ENCODE measurements at places on chromosomes 6 and 20. TPM values are rescaled to one million over a fixed set of nuclear protein-coding genes. Genes with fewer than 3 reads are reported as not detected.

DNA sequence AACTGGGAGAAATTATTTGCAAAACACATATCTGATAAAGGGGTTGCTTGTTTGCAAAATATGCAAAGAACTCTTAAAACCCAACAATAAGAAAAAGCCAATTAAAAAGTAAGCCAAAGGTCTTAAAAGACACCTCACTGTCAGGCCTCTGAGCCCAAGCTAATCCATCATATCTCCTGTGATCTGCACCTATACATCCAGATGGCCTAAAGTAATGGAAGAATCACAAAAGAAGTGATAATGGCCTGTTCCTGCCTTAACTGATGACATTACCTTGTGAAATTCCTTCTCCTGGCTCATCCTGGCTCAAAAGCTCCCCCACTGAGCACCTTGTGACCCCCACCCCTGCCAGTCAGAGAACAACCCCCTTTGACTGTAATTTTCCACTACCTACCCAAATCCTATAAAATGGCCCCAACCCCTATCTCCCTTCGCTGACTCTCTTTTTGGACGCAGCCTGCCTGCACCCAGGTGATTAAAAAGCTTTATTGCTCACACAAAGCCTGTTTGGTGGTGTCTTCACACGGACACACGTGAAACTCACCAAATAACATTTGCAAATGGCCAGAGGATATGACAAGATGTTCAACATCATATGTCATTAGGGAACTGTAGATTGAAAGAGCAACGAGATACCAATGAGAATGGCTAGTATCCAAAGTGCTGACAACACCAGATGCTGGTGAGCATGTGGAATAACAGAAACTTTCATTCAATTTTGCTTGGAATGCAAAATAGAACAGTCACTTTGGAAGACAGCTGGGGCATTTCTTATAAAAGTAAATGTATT is 565.0 kb upstream of the ADGRB3 start:
- no peak for DNase-seq

DNA sequence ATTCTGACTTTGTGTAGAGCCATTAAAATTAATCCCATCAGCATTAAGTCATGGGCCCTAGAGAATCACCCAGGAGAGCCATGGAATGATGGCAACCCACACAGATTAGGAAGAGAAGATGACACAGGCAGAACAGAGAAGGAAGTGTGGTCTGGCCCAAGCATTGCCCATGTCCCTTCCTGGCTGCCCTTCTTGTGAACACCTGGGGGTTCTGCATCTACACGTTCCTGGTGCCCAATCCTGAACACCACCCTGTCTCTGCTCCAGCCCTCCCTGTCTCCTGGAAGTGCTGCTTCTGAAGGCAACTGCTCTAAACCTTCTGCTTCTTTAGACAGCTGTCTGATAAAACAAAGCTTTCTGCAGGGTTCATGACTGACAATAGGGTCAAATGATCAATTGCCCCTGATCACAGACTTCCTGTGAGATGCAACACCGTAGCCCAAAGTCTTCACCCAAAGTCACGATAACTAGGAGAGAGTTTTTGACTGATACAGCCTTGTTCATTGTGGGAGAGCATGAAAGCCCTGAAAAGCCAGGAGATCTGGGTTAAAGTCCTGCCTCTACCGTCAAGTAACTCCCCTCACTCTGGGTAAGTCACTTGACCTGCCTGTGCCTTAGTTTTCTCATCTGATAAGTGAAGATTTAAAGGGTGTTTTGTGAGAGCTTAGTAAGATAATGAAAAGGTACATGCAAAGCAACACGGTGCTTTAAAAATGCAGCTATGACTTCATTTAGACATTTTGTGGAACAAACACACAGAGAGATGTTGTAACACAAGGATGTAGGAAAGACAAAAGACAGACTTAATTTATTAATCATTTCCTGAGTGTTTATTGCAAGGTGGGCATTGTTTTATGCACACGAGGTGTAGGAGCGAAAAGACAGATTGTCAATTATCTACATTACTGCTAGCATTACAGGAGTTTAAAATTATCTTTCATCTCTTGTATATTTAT is 291.2 kb upstream of the STXBP5 start:
- DNase-seq: no peak

Gene OPRL1
- 0.50 TPM for total RNA-seq

GRCh38 chr6:146543211-146543939 is at the start of gene RAB32:
RAB32 (plus strand) TSS chr6:146543833; CDS start chr6:146543872, 39 bp downstream.
- peak; percentile 86 for DNase-seq

- no peak for DNase-seq
Observed at GRCh38 chr20:63311833-63312243, 18.9 kb downstream of the COL20A1 start.

- DNase-seq: no peak
Observed at GRCh38 chr20:50992733-50993457, 30.0 kb downstream of the KCNG1 start.

DNA sequence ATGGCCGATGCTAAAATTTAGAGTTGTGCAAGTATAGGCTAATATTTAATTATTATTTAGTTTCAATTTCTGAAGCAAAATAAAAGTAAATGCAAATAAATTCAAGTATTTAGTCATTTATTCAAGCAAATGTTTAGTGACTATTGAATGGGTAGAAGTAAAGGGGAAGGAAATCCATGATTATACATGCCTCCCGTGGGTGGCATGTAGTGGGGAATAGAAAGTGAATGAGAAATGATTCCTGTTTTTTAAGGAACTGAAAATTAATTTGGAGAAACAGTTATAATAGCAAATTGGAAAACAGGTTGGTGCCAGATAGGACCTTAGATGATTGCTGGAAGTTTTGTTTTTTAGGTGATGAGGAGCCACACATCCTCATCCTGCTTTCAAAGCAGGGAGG is 35.4 kb downstream of the FAM229B start:
- no peak for DNase-seq

- DNase-seq: no peak
Observed at GRCh38 chr20:10842116-10842515, 168.3 kb upstream of the JAG1 start.

DNA sequence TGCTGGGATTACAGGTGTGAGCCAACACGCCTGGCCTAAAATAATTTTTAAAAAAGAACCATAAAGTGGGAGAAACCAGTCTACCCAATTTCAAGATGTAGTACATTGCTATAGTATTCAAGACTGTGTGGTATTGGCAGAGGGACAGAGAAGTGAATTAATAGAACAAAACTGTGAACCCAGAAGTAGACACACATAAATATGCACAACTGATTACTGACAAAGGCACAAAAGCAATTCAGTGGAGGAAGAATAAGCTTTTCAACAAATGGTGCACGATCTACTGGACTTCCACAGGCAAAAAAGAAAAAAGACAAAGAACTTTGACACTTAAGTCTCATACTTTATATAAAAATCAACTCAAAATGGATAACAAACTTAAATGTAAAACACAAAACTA is 15.5 kb downstream of the ZBTB2 start:
- no peak for DNase-seq

DNA sequence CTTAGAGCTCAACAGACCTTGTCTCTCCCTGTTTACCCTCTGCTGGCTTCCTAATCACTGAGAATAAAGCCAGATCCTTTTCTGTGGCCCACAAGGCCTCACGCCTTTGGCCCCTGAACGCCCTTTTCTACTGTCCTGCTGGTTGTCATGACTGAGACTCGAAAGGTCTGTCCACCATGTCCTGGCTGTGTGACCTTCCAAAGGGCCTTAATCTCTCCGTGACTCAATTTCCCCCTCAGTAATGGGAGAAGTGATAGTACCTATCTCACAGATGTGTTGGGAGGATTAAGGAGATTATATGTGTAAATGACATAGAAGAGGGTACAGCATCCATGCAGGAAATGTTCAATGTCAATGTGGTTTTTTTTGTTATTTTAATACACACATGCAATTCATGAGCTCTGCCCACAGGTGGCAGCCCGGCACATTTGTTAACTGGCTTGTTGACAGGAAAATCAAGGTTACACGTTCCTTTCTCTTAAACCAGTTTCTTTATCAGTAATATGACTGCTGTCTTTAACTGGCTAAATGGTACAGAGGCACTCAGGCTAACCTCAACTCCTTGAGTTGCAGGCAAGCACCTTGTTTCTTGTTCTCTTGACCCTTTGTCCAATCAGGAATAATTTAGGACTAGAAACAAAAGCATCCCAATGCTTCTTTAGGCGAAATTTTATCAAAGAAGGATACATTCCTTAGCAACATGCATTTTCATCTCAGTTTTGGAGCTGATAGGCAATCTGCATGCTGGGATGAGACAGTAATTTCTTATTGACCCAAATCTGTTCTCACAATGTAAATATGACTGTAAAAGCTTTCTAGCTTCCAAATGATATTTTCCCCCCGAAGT is 16.6 kb downstream of the SLC22A1 start:
- DNase-seq: no peak

DNA sequence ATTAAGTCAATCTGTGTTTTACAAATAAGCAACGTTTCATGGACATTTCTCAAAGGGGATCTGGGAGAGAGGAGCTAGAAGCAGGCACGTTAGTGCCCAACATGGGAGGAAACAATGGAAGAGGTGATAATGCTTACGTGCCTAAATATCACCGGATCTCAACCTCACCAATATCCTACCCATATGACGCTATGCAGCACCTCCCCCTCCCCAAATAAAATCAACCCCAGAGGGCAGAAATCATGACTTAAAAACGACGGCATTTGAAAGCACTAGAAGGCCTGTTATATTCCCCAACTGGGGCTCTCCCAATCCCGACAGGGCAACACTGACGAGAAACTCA is 425 bp downstream of the HBS1L start:
- DNase-seq: no peak

GRCh38 chr6:82738773-82739172 is 326.9 kb downstream of the UBE3D start:
- no peak for DNase-seq

DNA sequence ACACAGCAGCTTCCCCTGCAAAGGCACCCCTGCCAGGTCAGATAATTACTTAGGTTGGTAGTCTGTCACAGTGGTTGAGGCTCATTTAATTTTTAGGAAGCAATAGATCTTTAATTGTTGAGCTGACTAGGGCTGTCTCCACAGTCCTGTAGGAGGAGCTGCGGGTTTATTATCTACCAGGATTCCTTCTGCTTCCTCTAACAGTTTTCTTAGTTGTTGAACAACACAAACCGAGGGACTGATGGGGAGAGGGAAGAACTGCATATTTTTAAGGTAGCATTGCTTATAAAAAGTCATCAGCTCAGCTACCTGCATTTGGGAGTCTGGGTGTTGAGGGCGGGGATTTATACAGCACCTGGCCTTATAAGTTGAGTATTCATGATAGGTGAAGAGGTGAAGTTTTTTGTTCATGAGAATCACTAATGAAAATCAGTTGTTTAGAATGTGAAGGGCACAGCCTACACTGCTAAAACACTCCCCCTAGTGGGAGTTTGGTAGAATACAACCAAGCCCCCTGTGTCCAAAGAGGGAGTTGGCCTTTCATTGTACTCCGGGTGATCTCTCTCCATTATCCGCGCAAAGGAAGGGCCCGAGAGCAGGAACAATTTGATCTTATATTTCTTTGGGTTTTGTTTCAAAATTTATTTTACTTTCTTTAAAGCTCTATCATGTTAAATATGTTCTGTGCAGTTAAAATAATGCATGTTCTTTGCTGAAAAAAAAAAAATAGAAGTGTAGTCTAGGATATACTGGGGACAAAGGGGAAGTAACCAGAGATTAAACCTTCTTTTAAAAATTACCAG is 69.6 kb downstream of the SSR1 start:
- no peak for DNase-seq

All from type B pancreatic cell (in vitro differentiated cells).